NCI-H524 treated with DMSO at 0.1 percent for 48 hours (cell line): ENCODE measurements at places on chromosomes 7 and 10.
A peak's percentile ranks its signal among the peaks of the same experiment; 100 is the strongest.

DNA sequence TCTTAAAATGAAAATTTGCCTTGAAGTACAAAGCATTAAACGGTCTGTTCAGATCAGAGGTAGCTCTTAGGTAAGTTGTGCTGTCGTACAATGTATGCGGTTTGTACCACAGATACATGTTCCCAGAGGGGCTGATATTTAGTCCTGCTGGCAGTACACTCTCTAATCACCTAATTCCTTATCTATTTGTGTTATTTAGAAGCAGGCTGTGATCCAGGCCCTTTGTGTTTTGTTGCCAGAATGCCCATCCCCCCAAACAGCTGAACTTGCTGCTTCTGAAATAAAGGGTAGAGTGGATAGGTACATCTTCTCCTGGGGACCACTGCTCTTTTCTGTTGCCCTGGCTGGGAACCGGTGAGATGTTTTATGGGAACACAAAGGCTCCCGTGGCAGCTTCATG lies 84.5 kb downstream of the SND1 start:
- DNase-seq = no peak

DNA sequence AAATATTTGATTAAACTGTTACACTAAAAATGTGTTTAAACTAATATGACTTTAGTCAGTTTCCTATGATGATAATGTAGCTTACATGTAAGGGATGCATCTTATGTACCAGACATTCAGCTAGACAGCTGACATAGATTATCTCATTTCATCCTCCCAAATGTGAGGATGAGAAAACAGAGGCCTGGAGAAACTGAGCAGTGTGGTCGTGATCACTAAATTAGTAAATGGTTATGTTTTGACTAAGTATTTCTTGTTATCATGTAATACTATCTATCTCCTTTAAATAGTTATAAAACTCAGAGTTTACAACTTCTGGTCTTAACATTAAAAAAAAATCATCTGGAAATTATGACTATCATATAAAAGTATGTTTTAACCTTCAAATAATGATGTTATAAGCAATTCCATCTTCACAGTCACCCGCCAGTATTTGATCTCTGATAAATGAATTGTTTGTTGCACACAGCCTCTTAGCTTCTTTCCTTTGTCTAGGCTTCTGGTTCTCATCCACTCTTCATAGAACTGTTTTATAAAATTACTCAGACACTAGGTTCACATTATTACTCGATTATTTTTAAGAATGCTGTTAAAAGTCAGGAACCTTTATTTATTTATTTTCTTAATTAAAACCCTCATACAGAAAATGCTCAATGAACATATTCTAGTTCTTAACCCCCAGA lies 33.6 kb upstream of the HDAC9 start:
- DNase-seq = no peak

- no peak for DNase-seq
Observed at GRCh38 chr10:126454045-126454751, 65.9 kb upstream of the ADAM12 start.

DNA sequence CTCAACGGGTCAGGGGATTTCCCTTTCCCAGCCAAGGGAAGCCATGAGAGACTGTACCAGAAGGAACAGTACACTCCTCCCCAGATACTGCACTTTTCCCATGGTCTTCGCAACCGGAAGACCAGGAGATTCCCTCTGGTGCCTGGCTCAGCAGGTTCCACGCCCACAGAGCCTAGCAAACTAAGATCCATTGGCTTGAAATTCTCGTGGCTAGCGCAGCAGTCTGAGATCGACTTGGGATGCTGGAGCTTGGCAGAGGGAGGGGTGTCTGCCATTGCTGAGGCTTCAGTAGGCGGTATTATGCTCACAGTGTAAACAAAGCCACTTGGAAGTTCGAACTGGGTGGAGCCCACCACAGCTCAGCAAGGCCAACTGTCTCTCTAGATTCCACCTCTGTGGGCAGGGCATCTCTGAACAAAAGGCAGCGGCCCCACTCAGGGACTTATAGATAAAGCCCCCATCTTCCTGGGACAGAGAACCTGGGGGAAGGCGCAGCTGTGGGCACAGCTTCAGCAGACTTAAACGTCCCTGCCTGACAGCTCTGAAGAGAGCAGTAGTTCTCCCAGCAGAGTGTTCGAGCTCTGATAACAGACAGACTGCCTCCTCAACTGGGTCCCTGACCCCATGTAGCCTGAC lies 29.6 kb downstream of the SLC16A12 start:
- no peak for DNase-seq

GRCh38 chr7:94882891-94883290 lies 24.5 kb upstream of the PPP1R9A start:
- DNase-seq = no peak

DNA sequence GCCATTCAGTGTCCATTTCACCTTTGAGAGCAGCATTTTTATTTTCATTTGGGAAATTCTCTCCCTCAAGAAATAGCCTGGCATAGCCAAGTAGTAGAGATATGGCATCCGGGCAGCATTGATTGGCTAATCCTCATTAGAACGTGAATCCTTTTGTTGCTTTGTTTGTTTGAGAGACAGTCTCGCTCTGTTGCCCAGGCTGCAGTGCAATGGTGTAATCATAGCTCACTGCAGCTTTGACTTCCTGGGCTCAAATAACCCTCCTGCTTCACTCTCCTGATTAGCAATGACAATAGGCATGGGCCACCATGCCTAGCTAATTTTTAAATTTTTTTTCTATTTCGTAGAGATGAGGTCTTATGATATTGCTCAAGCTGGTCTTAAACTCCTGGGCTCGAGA lies 1174.9 kb upstream of the AUTS2 start:
- no peak for DNase-seq

DNA sequence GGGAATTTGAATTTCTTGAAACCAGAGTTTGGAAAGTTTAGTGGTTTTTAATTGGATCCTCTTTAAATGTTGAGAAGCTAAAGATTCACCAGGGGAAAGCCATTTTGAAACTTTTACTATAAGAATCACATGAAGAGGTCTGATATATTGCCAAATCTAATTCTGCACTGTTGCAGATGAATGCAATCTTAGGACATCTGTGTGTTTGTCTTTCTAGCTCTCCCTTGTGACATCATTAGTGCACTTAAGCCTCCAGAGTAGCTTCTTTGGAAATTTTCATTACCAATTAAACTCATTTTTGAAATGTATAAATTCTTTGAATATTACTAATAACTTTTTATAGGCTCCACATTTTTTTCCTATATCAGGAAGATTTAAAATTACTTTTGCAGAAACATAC lies 160.2 kb downstream of the BICC1 start:
- DNase-seq = no peak

DNA sequence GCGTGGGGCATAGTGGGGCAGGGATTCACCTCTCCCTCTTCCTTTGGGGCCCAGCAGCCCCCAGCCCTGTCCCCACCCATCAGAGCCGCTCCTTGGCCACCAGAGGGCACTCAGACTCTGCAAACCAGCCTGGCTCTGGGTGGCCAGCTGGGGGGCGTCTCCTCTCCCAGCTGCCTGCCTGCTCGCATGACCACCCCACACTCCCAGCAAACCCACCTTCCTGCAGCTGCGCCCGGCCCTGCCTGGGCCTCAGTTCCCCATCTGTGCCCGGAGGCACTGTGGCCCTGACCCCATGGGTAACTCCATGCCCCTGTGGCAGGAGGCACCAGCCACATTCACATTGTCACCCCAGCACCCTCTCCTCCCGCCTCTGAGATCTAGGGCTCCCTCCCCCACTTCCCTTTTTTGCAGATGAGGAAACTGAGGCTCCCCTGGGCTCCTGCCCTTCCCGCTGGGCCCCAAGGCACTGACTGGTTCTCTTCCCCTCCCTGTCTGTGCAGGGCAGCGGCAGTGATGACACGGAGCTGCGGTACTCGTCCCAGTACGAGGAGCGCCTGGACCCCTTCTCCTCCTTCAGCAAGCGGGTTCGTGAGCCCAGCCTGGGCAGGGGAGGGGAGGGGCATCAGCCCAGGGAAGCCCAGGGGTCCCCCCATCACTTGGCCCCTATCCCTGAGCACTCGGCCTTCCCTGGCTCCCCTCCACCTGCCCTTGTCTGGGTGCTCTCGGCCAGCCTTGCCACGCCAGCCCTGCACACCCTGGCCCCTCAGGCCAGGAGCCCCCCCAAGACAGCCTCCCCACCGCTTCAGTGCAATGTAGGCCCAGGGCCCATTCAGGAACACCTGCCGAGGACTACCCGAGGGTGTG lies 6.9 kb upstream of the SH2B2 start:
- DNase-seq = no peak

DNA sequence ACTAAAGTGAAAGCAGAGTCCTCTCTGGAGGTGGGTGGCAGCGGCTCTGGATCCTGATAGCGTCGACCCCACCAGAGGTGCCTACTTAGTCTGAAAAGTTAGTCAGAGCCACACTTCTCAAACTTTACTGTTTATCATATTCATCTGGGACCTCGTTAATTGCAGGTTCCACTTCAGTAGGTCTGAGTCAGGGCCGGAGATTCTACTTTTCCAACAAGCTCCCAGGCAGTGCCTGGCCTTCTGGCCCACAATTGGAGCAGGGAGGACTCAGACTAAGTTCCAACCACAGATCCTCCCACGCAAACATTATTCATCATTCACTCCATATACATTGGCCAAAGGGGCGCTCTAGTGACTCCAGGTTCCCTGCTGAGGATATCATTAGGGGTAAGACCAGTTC lies 78.1 kb downstream of the VSTM4 start:
- DNase-seq = no peak

GRCh38 chr10:35027567-35027966 lies 62.6 kb downstream of the CUL2 start:
- no peak for DNase-seq

DNA sequence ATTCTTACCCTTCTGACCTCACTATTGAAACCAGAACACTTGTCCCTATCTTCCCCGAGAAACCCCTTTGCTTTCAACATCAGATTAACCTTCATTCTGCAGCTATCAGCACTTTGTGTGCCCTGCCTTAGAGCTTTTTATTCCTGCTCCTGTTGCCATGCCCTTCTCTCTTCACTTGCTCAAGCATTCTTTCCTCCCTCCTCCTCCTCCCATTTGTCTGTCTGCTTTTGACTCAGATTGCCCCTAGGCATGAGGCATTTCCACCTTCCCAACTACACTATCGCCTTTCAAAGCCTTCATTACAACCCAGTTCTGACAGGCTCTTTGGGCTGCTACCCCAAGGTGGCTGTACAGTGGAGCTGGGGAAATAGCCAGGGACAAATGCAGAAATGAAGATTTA lies 143.3 kb downstream of the SLC25A13 start:
- no peak for DNase-seq

DNA sequence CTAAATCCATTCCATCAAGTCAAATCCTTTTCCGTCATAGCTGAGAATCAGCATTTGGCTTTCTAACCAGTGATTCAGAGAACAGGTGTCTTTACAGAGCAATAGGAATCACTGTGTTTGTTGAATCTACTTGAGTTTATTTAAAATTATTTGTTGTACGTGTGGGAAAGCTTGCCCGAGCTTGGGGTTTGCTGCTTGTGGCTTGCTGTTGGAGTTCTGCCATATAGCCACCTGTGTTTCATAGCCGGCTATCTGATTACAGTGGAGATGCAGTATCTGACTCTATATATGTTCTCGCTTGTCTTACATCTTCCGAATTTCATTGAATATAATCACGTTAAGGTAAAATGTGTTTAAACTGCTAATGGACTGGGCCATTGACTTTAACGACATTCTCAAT lies 274.3 kb upstream of the MKI67 start:
- DNase-seq = no peak

DNA sequence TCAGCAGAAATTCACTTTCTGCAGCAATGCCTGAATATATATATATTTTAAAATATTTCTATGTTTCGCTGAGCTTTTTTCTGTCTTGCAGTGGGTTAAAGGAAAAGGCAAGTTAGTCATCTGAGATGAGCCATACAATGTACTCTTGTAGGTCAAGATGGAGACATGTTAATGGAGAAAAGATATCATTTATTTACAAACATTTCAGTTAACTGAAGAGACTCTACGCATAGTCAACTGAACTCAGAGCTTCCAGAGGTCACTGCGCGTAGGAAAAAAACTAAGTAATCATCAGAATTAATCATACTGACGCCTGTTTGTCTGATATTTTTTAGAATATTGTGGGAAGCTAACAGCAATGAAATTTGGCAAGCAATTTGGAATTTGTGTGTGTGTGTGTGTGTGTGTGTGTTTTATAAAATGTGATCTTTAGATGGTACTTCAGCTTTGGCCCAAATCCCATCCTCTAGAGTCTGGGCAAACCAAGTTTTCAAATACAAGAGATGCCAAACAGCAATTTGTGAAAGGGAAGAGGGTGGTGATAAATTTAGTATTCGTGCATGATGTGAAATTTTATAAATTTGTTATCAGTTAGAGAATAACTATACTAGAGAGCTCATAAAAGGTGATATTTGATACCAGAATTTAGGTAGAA lies 193.9 kb upstream of the AGR3 start:
- no peak for DNase-seq

DNA sequence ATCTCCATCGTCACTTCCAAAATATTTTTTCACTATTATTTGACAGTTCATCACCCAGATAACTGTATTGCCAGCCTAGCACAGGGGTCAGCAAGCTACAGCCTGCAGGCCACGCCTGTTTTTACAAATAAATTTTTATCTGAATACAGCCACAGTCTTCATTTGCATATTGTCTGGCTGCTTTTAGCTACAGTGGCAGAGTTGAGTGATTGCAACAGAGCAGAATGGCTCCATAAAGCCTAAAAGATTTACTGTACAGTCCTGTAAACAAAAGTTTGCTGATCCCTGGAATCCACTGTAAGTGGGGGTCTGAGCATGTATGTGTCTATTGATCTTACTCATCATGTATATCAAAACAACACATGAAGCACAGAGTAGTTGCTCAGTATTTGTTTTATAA lies 45.9 kb upstream of the GNAI1 start:
- no peak for DNase-seq

GRCh38 chr7:66110856-66111255 lies 3.8 kb upstream of the CRCP start:
- DNase-seq = no peak

- DNase-seq = no peak
Observed at GRCh38 chr10:86824151-86824550, 67.7 kb downstream of the BMPR1A start.

- no peak for DNase-seq
Observed at GRCh38 chr10:21493784-21494183, 31.7 kb downstream of the SKIDA1 start.

GRCh38 chr10:109959259-109960145 lies 36.2 kb upstream of the XPNPEP1 start:
- no peak for DNase-seq

GRCh38 chr10:113712755-113713639 lies 33.3 kb downstream of the CASP7 start:
- no peak for DNase-seq

DNA sequence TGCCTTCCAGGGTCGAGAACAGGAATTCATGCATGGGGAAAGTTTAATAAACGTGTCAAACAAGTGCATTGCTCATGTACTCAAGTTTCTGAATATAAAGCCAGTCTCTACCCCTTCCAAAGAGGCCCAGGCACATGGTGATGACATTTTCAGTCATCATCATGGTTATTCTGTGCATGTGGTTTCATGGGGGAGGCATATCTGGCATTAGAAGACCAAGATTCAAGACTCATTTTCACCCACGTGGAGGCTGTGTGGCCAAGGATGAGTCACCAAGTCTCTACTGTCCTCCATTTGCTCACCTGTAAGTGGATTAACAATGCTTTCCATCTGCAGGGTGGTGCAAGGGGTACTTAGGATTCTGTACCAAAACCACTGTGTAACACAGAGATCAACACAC lies 34.0 kb upstream of the CNPY1 start:
- DNase-seq = no peak

GRCh38 chr7:92925876-92926696 lies 89.7 kb upstream of the CDK6 start:
- DNase-seq = peak; percentile 95

- no peak for DNase-seq
Observed at GRCh38 chr10:115624448-115624847, 531.3 kb downstream of the ATRNL1 start.
